Thoracic aorta (tissue), 2 donors: ENCODE measurements at places on chromosomes 2 and 18.

DNA sequence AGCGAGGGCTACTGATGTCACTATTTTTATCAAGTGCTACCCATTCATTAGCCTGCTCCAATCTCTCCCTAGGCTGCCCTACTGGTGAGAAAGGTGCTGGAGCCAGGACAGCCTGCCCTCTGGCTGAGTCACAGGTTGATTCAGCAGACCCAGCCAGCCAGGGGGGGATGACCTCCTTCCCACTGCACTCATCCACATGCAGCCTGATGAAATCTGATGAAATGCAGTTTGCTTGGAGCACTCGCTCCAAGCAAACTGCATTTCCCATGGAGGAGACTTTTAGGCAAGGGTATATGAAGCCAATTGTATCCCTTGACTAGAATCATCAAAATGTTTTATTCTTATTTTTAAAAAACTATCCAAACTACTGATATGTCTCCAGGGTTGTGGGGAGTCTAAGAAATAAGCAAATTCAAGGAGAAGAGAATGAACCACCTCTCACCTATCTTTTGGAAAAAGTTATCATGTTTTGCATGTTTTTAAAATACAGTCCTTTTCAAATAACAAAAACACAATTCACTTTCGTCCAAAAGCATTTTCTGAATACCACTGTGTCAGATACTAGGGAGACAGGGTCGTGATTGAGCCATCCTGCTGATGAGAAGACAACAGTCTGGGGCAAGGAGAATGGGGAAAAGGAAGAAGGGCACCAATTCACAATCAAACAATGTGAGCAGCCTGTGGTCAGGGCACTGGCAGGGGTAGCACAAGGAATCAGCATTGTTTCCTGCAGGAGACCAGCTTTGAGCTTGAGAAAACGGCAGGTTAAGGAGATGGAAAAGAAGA, 128.3 kb downstream of the AFF3 start:
- DNase-seq: peak; percentile 26
- H3K27ac ChIP-seq: no peak overlapping the region
- peaks cover 6% of the 10 kb centered on the region for H3K4me1 ChIP-seq

- no peak overlapping the region for H3K4me3 ChIP-seq
- H3K36me3 ChIP-seq: no peaks in the 10 kb centered on the region
- DNase-seq: no peak
- no peaks in the 10 kb centered on the region for H3K4me1 ChIP-seq
- H3K27ac ChIP-seq: no peak overlapping the region
These were observed 148.3 kb upstream of the KLHL14 start for GRCh38 chr18:32920796-32921787.

DNA sequence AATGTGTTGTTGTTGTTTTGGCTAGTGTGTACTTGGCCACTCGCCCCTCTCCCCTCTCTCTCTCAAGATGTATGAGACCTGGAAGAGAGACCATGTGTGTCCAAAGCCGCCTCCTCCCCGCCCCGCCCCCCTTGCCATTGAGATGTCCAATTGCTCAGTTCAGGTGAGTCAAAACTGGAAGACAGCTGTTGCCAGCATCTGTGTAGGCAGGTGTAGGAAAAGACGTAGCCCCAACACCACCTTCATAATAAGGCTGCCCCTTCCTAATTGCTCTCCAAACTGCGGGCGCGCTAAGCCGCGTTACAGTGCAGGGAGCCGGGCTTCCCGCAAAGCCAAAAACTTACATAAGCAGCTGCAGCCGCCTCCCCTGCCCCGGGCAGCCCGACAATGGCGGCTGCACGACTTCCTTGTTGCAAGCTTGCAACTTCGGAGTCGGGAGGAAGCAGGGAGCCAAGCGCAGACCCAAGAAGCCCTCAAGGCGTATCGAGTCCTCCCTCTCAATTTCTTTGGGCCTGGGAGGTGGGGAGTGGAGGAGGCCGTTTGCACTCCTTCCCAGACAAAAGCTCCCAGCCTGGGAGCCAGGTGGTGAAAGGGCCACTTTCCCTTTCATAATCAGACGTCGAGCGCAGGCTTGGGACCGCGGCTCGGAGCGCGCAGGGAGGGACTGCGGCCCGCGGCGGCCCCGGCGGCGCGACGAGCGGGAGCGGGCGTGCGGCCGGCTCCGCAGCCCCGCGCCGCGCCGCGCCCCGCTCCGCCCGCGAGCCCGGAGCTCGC, 882 bp downstream of the ZBTB14 start:
- peak overlapping the region; percentile 93 for H3K4me3 ChIP-seq
- peaks cover 9% of the 10 kb centered on the region for H3K36me3 ChIP-seq
- peaks cover 12% of the 10 kb centered on the region for H3K4me1 ChIP-seq

DNA sequence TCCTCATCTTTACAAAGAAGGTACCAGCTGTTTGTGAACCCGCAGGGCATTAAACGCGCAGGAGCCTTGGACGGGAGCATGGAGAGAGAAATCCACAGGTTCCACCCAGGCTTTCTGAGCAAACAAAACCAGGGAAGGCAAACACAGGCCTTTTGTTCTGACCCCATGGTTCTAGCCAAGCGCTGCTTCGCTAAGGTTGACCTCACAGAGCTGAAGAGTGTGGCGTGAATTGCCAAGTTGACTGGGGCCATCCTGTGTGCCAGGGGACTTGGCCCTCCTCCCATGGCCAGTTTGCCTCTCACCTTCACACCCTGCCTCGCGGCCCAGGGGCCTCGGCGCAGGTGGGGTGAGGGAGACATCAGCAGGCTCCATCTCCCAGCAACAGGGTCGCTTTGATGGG, 74.1 kb downstream of the VAPA start:
- H3K27me3 ChIP-seq: no peaks in the 10 kb centered on the region
- DNase-seq: no peak
- no peak overlapping the region for H3K4me3 ChIP-seq
- H3K27ac ChIP-seq: no peak overlapping the region
- H3K4me1 ChIP-seq: no peaks in the 10 kb centered on the region

GRCh38 chr18:31504455-31505147, 6.6 kb downstream of the DSG2 start:
- no peaks in the 10 kb centered on the region for H3K27me3 ChIP-seq
- H3K4me1 ChIP-seq: no peaks in the 10 kb centered on the region

DNA sequence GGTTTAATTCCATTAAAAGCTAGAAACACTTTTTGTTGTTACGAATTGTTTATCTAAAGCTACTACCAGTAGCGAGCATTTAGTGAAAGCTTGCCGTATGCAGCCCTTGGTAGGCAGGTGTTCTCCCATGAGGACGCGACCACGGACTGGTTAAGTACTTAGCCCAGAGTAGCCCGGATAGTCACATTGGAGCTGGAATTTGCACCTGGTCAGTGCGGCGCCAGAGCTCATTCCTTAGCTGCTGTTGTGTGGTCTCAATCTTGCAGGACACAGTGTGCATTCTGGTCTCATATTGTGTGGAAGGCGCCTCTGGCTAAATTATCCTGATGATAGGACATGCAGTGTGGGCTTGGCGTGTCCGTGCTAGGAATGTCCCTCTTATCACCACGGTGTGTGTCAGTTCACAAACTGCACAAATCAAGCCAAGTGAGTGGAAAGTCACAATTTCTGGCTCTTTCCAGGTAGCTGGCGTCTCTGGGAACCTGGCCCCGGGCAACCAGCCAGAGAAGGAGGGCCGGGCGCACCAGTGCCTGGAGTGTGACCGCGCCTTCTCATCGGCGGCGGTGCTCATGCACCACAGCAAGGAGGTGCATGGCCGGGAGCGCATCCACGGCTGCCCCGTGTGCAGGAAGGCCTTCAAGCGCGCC, 133.3 kb downstream of the ZNF236 start:
- no peaks in the 10 kb centered on the region for H3K4me1 ChIP-seq
- peaks cover 7% of the 10 kb centered on the region for H3K36me3 ChIP-seq
- H3K27ac ChIP-seq: no peak overlapping the region
- no peak overlapping the region for H3K4me3 ChIP-seq
- H3K27me3 ChIP-seq: no peaks in the 10 kb centered on the region

DNA sequence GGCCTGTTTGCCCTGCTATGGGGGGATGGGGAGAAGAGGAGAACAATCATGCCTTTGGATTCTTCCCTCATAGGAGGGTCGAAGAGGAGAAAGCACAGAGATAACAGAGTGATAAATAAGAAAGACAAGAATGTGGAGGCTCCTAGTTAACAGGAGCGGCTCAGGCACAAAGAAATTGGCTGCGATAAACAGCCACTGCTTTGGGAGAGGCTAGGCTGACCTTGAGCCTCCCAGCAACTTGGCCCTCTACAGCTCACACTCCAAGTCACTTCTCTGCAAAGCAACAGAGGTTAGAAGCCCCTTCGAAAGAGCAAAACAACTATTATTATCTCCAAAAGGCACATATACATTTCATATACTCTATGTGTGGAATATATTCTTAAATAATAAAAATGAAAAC, 69.5 kb downstream of the ZBTB7C start:
- no peak for DNase-seq
- H3K36me3 ChIP-seq: no peaks in the 10 kb centered on the region
- no peaks in the 10 kb centered on the region for H3K27me3 ChIP-seq
- no peak overlapping the region for H3K4me3 ChIP-seq
- H3K27ac ChIP-seq: no peak overlapping the region
